Small intestine (tissue), 16 donors: ENCODE measurements at places on chromosomes 5 and 9. TPM values are rescaled to one million over a fixed set of nuclear protein-coding genes. Genes with fewer than 3 reads are reported as not detected.

FOXD4L4 gene
- not detected for polyA plus RNA-seq

NUTM2F gene
- not detected for polyA plus RNA-seq

PCDHGB1 gene
- 0.19 TPM for polyA plus RNA-seq

ANXA2R gene
- 1.2 TPM for polyA plus RNA-seq

SPINK13 gene
- polyA plus RNA-seq = not detected
